ENCODE measurements at places on chromosomes 2 and 18.
A peak's percentile ranks its signal among the peaks of the same experiment; 100 is the strongest.

DNA sequence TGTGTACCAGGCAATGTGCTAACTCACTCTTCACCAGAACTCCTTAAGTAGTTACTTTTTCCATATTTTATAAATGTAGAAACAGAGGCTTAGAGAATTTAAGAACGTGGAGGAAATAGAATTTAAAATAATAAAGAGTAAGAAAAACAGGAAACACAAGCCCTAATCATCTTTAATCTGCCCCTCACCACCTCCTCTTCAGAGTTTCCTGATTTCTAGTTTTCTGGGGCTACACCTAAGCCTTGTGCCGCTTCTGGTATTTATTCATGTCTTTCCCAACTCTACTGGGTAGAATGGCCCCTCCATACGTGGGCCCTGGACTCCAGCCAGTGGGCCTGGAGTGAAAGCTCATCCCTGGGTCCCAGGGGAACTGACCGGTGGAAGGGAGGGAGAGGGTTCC, 85.4 kb downstream of the RTN4 start:
- DNase-seq: no peak

DNA sequence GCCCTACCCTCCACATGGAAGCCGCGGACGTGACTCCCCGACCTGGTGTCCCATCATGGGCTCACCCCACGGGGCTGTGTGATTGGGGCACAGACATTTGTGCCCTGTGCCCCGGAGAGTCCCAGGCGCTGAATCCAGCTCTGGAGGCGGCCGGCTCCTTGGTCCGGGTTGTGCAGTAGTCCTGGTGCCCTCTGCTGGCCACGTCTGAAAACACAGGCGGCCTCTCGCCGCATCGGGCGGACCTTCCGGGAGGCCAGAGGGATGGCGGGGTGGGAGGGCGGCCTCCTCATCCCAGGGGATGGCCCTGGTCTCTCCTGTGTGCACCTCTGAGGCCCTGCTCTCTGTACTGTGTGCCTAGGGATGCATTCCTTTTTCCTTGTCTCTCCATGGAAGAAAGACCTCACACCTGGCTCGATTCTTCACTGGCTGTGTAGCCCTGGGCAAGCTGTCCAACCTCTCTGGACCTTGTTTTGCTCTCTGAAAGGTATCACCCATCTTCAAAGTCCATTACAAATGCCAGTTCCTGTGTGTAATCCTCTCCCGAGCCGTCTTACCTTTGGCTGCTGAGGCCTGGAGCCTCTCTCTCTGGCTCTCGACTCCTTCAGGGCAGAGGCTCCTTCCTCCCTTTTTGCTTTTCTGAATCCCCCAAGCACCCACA, 27.6 kb downstream of the CELF4 start:
- peak; percentile 58 for DNase-seq

DNA sequence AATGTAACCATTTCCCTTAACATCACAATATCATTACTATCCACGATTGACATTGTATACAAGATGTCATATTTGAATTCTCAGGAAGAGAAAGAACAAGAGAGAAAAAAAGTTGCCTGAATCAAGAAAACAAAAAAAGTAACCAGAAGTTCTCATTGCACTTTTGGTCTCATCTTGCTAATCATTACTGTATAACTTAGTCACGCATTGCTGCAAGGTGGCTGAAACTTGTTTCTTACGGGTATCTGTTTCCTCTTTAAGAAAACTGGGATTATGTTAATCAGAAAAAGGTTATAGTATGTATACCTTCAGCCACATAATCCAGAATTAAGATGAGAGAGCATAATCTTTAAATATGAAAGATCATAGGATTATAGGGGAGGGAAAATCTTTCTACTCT, 639.7 kb upstream of the SYT4 start:
- no peak for DNase-seq

DNA sequence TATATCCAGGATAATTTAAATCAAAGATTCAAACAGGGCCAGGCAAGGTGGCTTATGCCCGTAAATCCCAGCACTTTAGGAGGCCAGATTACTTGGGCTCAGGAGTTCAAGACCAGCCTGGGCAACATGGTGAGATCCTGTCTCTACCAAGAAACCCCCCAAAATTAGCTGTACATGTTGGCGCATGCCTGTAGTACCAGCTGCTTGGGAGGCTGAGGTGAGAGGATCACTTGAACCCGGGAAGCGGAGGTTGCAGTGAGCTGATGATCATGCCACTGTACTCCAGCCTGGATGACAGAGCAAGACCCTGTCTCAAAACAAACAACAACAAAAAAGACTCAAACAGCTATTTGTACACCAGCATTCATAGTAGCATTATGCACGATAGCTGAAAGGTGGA, 9.2 kb downstream of the RAB10 start:
- DNase-seq: no peak

GRCh38 chr2:195664528-195664927, 7.5 kb downstream of the SLC39A10 start:
- DNase-seq: peak; percentile 51

DNA sequence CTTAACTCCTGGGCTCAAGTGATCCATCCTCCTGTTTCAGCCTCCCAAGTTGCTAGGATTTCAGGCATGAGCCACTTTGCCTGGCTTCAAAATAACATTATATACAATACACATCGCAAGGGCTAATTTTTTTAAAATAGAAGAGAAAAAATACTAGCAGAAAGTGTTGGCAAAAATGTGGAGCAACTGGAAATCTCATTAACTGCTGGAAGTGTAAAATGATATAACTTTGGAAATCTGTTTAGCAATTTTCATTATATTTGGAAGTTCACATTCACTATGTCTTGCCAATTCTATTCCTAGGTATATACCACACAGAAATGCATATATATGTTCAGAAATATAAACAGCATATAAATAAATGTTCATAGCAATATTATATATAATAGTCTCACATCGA, 55.1 kb upstream of the ZBTB14 start:
- no peak for DNase-seq

GRCh38 chr2:168805615-168806014, 3.2 kb downstream of the NOSTRIN start:
- DNase-seq: no peak

- DNase-seq: no peak
Measured at GRCh38 chr18:11398625-11399024, 210.8 kb upstream of the SLC35G4 start.

DNA sequence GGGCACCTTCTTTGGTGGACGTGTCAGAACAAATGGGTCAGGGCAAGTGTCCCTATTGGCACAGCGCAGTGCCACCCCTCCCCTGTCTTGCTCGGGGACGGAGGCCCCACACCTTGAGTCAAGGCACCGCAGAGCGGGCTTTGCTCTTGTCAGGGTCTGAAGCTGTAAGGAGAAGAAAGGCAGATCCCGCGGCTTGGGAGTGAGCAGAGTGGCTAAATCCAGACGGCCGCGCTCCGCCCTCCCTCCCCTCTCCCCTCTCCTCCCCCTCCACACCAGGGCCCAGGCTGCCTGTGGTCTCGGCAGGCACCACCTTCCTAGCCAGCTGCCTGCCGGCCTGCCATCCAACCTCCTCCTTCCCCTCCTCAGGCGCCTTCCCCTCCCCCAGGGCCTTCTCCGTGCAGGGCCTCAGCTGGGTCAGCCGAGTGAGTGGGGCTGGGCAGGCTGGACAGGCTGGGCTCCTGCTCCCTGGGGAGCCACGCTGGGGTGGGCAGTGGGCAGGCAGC, 25.8 kb downstream of the SPEG start:
- peak; percentile 80 for DNase-seq

- peak; percentile 43 for DNase-seq
Measured at GRCh38 chr2:28185891-28186290, 206.8 kb upstream of the FOSL2 start.

DNA sequence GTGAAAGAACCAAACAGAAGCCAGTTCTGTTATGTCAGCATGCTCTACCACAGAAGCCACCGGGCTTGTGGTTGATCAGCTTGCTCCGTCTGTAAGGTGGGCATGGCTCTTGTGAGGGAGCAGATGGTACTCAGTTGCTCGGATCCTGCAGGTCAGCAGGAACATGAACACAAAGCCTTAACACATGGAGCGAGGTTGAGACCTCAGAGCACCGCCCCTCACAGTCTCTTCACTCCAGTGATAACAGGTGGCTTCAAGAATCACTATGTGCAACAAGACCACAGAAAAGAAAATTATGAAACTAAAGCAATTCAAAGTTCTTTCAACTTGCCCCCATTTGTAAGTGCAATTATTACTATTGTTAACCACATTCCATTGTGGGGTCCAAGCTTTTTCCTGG, 72.1 kb downstream of the OSBPL6 start:
- no peak for DNase-seq

GRCh38 chr2:7552825-7553570, 635.8 kb downstream of the RNF144A start:
- no peak for DNase-seq

DNA sequence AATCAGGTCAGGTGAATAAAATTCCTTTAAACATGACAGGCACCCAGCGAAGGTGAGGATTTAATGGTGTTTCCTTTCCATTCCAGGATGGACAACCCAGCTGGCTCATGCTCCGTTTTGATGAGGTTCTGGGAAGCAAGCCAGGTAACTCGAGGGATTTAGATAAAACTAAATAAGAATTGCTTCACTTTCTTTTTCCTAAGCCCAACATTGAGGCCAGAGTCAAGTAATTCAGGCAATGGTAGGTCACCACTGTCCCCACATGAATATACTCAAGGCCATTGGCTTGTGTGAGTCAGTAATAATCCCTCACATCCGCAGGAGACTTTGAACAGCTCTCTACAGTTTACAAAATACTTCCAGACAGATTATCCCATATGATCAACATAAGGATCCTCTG, 16.2 kb upstream of the LRATD1 start:
- DNase-seq: no peak

DNA sequence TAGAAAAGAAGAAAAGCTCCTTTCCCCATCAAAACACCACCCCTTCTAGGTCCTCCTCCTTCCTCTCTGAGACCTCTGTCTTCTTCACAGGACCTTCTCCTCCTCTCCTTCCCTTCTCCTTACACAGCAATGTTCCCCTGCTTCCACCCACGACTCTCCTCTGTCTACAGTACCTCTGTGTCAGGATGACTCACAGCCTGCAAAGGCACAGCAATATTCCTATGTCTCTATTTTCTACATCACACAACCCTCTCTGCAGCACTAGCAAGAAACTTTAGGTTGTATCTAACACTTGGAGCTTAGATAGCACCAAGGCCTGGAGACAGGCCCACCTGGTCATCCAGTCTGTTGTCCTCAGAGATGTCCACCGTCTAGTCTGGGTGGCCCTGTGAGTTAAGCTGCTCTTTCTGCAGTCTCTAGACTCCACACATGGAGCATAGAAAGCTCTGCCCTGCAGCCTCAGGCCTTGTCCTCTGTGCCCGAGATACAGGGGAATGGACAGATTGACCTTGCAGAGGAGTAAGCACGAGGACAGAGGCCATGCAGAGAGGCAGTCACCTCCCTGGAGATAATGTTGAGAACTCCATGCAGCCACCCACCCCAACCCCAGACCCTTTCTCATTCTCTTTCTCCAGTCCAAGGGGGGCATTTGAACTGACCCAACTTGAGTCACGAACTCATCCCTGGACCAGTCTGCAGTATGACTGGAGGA, 212.0 kb downstream of the TNS1 start:
- DNase-seq: peak; percentile 63

- DNase-seq: no peak
Measured at GRCh38 chr2:2149379-2149778, 181.7 kb downstream of the MYT1L start.

- no peak for DNase-seq
Measured at GRCh38 chr2:129646107-129646506, 333.4 kb upstream of the RAB6C start.

GRCh38 chr2:67038195-67038594, 358.9 kb upstream of the ETAA1 start:
- DNase-seq: no peak

- DNase-seq: no peak
Measured at GRCh38 chr2:8633186-8633734, 48.6 kb upstream of the ID2 start.

- no peak for DNase-seq
Measured at GRCh38 chr18:70578480-70578879, 289.6 kb downstream of the SOCS6 start.

DNA sequence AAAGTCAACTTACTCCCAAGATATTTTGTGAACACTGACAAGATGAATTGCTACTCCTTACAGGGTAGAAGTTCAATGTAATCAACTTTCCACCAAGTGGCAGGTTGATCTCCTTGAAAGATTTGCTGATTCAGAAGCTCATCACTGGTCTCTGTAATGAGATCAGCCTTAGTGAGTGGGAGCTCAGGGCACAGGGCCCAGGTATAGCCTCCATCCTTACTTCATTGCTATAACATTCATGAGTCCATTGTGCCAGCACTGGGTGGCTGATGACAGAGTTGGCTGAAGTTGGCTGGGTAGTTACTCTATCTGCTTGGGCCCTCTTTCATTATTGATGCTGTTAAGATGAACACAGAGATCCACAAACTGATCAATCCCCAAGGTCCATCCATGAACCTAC, 379.0 kb downstream of the IRS1 start:
- no peak for DNase-seq

GRCh38 chr18:9827793-9828505, 57.8 kb upstream of the TXNDC2 start:
- DNase-seq: peak; percentile 99

GRCh38 chr2:239189711-239190131, 211.1 kb downstream of the HDAC4 start:
- DNase-seq: no peak

DNA sequence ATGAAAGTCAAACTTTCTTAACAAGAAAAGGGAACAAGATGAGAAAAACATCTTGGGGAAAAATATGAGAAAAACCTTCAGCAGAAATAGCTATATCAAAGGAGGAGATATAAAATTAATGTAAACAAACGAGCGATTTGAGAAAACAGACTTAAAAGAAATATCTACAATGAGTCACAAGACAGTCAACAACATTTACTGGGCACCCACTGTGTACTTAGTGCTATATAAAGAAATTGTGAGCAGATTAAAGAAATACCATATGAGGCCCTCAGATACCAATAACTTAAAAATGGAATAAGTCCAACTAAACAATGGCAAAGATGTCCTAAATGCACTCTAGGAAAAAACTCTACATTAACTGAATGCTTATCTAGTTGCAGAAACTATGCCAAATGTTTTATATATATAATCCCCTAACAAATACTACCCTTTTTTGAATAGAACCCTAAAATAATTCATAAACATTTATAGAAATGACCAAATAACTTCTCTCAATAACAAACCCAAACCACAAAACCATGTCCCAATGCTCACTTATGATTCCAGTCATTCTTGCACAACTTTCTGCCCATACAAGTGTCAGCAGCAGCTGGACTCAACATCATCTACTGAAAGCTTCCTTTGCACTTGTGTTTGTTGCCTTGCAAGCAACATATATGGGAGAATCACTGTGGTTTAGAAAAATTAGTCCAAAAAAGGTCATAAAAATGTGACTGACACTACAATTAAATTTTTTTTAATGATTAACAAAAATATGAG, 83.5 kb downstream of the COBLL1 start:
- DNase-seq: peak; percentile 80

All from fibroblast of the aortic adventitia (primary cell).